Stimulated activated CD4-positive, alpha-beta T cell treated with anti-CD3 and anti-CD28 coated beads, Interleukin-15, amount 100 ng/mL, for 1 hour (primary cell): ENCODE measurements at places on chromosomes 6 and 20.

DNA sequence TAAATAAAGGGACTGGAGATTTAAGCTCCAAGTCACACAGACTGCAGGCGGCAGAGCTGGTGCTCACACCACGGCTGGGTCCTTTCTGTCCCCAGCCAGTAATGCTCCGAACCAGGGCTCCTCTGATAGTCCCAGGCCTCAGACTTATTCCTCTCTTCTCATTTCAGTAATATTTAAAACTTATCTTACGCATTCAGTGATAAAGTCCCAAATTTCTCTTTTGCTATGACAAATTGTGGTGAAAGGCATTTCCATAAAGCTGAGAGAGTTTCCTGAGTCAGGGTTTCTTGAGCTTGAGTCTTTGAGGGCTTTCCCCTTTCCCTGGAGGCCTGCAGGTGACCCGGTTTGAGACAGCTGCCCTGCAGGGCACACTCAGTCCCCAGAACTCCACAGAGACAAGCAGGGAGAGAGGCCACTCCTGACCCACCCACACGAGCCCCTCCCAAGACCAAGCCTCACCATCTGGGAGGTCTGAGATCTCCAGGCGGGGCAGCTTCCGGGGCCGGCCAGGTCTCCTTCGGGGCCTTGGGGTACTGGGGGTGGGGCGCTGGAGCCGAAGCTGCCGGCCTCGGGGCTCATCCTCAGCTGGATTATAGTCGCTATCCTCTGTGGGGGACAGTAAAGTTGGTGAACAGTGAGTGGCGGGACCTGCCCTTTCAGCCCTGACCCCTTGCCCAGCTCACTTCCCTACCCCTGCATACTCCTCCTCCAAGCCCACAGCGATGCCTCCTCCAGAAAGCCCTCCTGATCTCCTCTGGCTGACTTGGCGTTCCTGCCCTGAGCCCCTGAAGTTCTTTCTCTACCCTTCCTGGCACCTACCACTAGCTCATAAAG lies 6.6 kb downstream of the ZNF335 start:
- DNase-seq = no peak

DNA sequence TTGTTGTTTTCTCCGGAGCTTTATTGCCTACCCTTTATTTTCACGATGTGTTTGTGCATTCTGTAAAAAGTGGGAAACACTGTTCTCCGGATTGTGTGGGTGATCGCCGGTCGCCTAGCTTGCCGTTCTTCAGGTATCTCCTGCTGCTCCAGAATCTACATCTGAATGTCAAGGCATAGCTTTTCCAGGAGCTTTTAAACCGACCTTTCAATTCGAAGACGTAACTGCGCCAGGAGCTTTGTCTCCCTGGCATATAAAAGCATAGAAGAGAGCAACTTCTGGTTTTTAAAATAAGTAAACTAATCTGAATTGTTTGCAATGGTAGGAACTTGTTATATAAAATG lies 96.0 kb downstream of the HFE start:
- no peak for DNase-seq

GRCh38 chr20:2757969-2758368 lies 42.5 kb downstream of the CPXM1 start:
- no peak for DNase-seq

- DNase-seq = no peak
Measured at GRCh38 chr20:1926237-1926636, 31.0 kb downstream of the SIRPA start.

DNA sequence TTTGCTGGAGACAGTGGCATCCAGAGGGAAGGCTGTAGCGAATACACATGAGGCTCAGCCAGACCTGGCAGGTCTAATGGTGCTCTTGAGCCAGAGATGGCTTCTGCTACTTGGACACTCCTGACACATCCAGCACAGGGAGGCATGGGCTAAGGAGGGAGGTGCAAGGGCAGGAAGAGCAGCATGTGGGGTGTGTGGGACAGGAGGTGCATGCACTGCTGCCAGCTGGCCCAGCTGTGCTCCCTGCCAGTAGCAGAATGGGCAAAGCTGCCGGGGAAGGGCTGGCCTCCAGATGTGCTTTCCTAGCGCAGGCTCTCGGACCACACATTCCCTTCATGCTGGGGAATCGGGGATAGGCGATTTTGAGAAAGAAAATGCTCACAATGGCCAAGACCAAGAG lies 309.2 kb downstream of the CDC5L start:
- no peak for DNase-seq

- no peak for DNase-seq
Measured at GRCh38 chr6:116697480-116697879, 16.5 kb downstream of the KPNA5 start.

DNA sequence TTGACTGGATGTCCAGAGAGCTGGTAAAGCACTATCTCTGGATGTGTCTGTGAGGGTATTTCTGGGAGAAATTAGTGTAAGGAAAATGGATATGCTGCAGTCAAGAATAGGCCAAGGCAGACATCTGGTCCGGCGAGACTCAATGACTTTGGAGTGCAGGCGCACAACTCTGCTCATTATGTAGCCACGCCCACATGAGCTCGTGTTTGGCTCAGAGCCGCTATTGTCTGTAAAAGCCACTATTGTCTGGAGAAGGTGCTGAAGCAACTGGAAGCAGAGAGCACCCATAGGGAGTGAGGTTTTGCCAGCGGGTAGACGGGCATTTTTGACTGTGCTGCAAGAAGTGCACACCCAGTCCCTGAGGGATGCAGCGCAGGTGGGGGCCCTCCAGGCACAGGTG lies 305.0 kb upstream of the POU3F2 start:
- no peak for DNase-seq

DNA sequence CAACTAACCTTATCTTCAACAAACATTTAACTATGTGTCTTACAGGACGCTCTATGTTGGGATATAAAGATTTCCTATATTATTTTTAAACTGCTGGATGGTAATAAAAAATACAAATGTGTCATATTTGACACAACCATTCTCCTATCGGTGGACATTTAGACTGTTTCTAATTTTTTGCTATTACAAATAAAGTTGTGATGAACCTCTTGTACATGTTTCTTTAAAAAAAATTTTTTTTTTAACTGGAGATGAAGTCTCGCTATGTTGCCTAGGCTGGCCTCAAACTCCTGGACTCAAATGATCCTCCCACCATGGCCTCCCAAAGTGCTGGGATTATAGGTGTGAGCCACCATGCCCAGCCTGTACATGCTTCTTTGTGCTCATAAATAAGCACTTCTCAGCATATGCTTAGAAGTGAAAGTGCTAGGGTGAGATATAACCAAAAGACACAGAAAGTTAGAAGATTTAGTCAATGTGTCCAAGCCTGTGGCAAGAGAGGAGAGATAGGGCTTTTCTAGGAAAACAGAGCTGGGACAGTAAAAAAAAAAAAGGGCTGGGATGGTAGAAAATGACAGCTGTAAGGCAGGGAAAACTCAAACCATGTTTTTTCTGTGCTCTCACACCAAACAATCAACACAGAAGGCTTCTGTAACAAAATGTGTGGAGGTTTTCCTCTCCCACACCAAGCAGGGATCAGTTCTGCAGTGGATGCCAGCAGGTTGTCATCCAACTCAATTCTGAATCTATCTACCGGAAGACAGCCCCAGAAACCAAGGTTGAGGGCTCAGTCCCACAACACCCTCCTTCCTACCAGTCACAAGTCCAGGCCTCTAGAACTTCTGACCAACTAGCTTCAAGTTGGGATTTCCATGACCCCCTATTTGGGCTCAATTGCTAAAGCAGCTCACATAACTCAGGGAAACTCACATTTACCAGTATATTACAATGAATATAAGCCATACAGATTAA lies 70.0 kb upstream of the SMIM29 start:
- no peak for DNase-seq

DNA sequence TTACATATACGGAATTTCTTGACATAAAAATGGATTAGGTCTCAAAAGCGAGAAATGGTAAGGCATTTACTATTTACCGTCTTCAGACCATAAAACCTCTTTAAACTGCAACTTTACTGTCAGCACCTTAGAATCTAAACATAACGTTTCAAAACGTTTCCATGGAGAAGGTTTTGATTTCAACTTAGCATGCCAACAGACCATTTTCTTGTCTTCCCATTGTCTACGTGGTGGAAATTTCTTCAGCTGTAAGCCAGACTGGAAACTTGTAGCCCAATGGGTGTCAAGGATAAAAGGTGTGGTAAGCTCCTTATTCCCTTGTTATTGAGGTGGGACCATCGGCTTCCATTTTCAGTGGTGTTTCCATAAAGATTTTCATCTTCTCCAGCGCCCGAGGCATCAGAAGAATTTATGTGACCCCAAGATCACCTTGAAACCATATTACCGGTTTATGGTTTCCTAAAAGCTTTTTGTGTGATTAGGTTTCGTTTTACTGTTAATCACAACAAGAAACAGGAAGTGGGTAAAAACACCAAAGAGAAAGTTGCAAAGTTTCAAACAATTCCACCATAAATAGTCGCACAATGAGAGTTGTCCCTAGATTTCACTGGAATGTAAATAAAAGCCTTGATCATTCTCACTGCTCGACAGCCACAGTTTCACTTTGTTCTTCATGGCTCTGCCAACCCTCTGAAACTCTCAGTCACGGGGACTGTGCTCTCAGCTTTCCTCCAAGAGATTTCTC lies 63.0 kb upstream of the CD2AP start:
- DNase-seq = no peak
